ENCODE measurements at places on chromosomes 1 and 21.

DNA sequence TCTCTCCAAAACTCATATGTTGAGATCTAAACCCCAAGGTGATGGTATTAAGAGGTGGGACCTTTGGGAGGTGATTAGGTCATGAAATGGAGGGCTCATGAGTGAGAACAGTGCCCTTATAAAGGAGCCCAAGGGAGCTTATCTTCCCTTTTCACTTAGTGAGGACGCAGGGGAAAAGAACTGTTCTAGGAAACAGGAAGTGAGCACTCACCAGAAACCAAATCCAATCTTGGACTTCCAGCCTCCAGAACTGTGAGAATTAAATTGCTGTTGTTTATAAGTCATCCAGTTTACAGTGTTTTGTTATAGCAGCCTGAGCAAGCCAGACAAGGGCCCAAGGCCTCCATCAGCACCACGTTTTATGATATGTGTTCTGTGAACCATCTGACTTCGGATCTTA lies 60.3 kb upstream of the LRRC8D start:
- DNase-seq = no peak

- DNase-seq = no peak
These were observed 1.6 kb downstream of the E2F2 start for GRCh38 chr1:23529146-23530086.

DNA sequence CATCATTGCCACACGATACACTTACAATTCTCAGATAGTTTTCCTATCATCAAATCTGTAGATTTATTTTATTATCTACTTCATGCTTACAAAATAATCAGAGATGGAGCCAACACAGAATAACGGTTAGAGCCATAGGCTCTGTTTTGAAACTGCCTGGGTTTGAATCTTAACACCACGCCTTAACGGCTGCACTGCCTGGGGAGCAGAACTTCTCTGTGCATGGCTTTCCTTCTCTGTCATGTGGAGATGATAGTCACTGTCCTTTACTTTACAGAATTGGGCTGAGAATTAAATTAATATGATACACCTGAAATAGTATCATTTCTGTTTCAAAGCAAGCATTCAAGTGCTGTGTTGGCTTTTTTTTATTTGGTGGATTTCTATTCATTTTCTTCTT lies 177.8 kb downstream of the HMCN1 start:
- DNase-seq = no peak

DNA sequence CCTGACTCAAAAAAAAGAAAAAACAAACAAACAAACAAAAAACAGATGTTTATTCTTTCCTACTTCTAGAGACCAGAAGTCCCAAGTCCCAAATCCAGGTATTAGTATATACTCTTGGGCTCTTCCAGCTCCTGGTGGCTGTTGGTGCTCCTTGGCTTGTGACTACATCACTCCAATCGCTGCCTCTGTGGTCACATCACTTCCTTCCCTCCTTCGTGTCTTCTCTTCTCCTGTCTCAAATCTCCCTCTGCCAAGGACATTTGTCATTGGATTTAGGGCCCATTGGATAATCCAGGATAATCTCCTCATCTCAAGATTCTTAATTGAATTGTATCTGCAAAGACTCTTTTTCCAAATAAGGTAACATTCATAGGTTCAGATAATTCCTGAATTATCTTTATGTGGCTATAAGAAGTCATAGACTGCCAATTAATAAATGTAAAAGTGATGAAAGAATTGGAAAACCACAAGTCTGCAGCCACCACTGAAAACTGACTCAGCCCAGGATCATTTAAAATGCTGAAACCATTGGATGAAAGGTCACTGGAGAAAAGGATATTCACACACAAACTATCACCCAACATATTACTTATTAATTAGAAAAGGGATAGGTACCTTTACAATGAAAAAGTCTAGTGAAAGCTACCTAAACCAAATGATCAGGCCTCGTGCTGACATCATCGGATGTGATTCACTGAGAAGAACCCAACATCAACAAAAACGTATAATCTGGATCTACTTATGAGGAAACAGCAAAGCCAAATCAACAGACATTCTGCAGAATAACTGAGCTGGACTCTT lies 67.1 kb downstream of the ZNF281 start:
- no peak for DNase-seq

DNA sequence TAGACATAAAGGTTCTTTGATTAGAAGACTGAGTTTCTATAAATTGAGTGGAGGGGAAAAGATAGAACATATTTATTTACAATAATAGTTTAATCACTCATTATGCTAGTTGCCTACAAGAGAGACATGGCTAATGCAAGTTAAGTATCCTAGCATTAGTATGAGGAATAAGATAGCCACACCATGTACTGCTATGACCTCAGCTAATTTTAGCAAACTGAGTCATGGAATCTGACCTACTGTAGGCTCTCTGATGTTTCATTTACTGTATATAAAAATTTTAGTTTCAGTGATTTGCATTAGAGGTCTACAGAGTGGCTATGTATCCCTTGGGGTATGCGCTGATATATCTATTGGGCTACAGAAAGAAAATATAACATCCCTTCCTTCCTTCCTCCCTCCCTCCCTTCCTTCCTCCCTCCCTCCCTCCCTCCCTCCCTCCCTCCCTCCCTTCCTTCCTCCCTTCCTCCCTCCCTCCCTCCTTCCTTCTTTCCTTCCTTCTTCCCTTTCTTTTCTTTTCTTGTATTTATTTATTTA lies 5.8 kb downstream of the AGL start:
- DNase-seq = no peak

DNA sequence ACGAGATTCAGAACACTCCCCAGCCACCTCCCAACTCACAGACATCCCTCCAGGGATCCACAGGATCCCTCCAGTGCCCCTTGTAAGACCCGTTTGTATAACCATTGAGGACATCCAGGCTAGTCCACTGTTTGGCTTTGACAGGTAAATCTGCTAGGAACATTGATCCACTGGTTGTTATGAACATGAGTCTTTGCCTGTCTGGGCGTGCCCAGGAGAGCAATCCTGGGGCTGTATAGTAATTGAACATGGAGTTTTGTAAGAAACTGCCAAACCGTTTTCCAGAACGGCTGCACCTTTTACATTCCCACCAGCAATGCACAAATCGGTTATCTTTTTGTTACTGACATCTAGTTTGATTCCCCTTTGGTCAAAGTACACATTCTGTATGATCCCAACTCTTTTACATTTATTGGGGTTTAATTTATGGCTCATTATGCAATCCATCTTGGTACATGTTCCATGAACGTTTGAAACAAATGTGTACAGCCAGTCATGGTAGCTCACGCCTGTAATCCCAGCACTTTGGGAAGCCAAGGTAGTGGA lies 88.7 kb downstream of the WDR4 start:
- DNase-seq = no peak

GRCh38 chr1:50195205-50195604 lies 86.5 kb downstream of the ELAVL4 start:
- no peak for DNase-seq

GRCh38 chr1:171814692-171815091 lies 26.6 kb upstream of the DNM3 start:
- no peak for DNase-seq

DNA sequence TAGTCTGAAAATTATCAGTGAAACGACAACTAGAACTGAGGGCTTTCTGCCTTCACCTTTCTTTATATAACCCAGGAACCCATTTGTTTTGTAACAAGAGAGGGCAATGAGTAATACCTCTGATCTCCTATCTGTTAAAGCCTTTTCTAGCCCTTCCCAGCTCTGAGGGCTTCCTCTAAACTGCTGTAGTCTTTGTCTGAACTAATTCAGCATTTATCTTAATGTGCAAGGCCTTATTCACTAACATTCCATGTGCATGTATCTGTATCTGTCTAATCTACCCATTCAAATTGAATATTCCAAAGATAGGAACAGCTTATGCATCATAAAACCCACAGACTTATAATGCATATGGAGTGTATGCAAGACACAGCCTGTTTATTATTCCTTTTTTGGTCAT lies 167.1 kb downstream of the LYPLAL1 start:
- DNase-seq = no peak

DNA sequence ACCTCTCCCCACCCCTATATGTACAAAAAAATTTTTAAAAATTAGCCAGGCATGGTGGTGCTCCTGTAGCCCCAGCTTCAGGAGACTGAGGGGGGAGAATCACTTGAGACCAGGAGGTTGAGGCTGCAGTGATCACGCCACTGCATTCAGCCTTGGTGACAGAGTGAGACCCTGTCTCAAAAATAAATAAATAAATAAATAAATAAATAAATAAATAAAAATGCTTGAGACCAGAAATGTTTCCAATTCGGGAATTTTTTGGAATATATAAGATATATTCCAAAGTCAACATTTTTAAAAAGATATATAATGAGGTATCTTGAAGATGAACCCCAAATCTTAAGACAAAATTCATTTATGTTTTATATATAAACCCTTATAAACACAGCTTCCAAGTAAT lies 42.4 kb upstream of the RAB4A start:
- DNase-seq = no peak

DNA sequence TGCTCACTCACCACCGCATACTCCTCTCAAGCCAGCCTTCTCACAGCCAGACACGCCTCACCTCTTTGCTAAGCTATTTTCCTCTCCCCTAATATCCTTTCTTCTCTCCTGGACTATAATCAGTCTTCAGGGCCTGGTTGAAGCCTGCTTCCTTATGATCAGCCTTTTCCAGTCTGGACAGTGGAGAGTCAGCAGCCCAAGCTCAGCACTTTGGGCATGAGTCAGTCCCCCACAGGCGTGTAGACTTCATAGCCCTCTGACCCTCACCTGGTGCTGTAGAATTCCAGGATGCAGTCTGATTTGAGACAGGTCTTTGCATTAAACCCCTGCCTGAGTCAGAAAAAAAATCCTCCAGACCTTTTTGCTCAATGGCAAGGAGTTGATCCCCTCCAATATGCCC lies 2.5 kb downstream of the HPCAL4 start:
- DNase-seq = no peak

DNA sequence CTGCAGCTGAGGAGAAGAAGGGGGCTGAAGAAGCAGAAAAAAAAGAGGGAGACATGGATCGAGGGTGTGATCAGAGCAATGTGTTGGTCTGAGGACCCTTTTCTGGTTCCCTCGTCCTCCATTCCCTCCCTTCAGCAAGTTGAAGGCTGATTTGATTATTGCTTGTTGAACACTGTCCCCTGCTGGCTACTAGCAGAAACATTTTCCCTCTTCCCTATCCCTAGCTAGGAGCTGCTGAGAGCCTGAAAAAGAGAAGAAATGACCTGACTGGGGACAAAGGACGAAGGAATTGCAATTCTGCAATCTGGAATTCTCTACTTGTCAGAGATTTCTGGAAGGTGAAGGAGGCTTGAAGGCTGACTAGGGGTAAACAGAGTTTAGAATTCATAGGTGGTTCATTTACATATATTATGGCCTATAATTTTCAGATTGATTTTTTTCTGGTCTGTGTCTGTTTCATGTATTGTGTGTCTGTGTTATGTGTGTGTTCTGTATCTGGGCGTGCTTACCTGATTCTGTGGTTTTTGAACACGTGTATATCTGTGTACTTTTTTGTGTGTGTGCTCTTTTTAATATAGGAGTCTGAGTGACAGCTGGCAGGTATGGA lies 9.8 kb downstream of the NHLH1 start:
- DNase-seq = no peak

- DNase-seq = no peak
These were observed 183.7 kb upstream of the ZC3H12A start for GRCh38 chr1:37290718-37291117.

- peak; percentile 53 for DNase-seq
These were observed at the start of gene HPDL for GRCh38 chr1:45326627-45327623. HPDL (plus strand) TSS chr1:45326895; CDS start chr1:45327149, 254 bp downstream.

- DNase-seq = no peak
These were observed 17.7 kb downstream of the METTL13 start for GRCh38 chr1:171799166-171799565.

DNA sequence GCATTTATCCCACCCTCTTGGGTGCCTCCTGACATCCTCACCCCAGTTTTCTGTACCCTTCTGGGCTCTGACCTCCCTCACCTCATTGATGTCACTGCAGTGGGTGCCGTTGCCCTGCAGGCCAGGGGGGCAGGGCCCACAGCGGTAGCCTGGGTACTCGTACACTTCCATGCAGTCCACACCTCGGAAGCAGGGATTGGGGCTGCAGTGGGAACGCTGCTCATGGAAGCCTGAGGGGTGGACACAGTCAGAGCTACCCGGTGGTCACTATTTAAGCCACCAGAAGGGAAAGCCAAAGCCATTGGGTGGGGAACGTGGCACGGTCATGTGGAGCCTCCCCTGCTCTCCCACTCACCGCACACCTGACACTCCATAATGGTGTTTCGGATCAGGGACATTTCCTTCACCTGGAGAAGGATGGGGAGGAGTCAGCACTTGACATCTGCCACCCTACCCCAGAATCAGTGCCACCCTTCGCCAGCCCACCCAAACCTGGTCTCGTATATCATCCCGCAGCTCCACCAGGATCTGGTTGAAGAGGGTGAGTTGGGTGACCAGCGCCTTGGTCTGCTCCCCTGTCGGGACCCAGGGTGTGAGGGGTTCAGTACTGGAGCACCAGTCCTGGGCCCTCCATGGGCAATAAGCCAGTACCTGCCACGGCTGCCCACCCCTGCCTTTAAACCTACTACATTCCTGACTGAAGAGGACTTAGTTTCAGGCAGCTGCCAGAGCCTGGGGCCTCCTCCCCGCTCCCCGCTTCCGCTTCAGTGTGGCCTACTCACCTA lies 4.8 kb downstream of the THBS3 start:
- no peak for DNase-seq

GRCh38 chr1:208243527-208243966 lies 637 bp downstream of the PLXNA2 start:
- DNase-seq = peak; percentile 30

DNA sequence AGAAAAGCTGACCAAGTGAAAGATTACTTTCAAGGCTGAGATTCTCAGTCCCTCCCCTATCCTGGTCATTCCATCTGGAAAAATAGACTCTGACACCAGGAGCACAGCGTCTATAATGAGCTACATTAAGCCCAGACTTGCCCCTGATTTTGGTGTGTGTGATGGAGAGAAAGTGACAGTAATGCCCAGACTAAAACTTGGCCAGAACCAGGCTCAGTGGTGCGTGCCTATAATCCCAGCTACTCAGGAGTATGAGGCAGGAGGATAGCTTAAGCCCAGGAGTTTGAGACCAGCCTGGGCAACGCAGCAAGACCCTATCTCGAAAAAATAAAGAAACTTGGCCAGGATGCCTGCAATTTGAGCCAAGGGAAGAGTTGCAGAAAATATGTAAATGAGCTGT lies 15.9 kb downstream of the PLEKHA6 start:
- DNase-seq = no peak

DNA sequence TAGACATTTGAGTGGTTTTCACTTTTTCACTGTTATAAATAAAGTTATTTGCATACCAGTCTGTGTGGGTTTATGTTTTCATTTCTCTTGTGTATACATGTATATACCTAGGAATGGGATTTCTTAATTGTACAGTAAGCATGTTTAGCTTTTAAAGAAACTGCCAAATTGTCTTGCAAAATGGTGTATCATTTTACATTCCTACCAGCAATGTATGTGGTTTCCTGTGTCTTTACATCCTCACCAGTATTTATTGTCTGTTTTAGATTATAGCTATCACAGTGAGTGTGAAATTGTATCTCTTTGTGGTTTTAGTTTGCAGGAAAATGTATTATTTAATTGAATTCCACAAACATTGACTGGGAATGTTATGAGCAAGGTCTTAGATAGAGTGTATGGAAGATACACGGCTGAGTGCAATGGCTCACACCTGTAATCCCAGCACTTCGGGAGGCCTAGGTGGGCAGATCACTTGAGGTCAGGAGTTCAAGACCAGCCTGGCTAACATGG lies 57.3 kb downstream of the MACF1 start:
- no peak for DNase-seq

- DNase-seq = no peak
These were observed 52.7 kb upstream of the TSHB start for GRCh38 chr1:114976891-114977290.

All from stimulated activated CD8-positive, alpha-beta memory T cell treated with anti-CD3 and anti-CD28 coated beads, Interleukin-7, amount 100 ng/mL, for 4 hours (primary cell).